ENCODE measurements at places on chromosomes 2 and 18. TPM values are rescaled to one million over a fixed set of nuclear protein-coding genes. Genes with fewer than 3 reads are reported as not detected.
A peak's percentile ranks its signal among the peaks of the same experiment; 100 is the strongest.

- H3K4me1 ChIP-seq = no peaks in the 10 kb centered on the region
- H3K27ac ChIP-seq = no peak overlapping the region
- no peak overlapping the region for H3K4me3 ChIP-seq
- no peaks in the 10 kb centered on the region for H3K27me3 ChIP-seq
- DNase-seq = no peak
- H3K36me3 ChIP-seq = no peaks in the 10 kb centered on the region
Measured at GRCh38 chr2:156574112-156574511, 137.9 kb downstream of the GPD2 start.

The EMILIN1 gene
- 75.2 TPM for total RNA-seq

The C2orf49 gene
- total RNA-seq = 15.0 TPM

The NETO1 gene
- 1.6 TPM for total RNA-seq

GRCh38 chr2:155215037-155215707, 516.7 kb downstream of the KCNJ3 start:
- H3K27me3 ChIP-seq = no peaks in the 10 kb centered on the region
- no peak for DNase-seq
- H3K4me1 ChIP-seq = no peaks in the 10 kb centered on the region
- no peaks in the 10 kb centered on the region for H3K36me3 ChIP-seq
- H3K27ac ChIP-seq = no peak overlapping the region

The LHCGR gene
- not detected for total RNA-seq

DNA sequence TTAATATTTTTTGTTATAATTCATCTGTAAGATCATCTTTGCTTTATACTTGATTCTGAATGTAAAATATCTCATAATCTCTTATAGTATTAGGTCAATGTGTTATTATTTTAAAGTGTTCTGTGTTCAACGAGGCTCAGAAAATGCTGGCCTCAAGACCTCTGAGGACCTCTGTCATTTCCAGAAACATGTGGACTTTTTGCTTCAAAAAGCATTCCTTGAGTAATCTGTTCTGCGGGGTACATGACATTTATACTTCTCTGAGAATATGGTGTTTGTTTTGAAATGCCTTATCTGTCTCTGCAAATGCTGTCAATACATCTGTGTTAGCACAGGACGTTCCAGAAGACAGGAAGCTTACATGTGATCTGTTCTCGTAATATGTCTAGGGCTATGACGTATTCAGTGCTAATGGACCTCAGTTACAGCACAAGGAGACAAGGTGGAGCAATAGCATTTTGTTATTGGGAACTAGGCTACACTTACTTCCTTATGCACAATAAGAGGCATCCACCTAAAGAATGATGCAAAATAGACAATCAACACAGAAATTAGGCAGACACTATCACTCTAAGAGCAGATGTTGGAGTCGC, 37.6 kb upstream of the IL1RL1 start:
- H3K4me3 ChIP-seq = no peak overlapping the region
- no peaks in the 10 kb centered on the region for H3K27me3 ChIP-seq
- H3K4me1 ChIP-seq = peaks cover under 1% of the 10 kb centered on the region

DNA sequence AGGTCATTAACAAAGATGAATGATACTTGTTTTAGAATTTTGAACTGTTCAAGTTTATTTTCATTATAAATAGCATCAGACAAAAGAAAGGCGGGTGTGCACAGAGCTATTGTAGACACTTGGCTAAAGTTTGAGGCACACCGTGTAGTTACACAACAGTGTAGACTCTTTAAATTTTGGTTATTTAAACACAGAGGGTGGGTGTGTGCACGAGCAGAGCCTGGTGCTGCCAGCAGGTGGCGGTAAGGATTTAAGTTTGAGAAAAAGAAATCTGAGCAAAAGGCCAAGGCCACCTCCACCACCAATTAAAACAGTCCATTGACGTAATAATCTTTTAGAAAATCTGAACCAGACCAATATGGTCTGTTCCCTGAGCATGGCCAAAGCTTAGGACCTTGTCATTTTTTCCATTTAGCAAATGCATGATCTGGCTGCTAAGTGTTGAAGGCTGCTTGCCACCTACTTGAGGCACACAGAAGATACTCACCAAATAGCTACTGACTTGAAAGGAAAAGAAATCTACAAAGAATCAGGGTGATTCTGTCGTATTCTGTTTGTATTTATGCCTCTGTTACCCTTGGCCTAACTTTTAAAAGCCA, 14.3 kb downstream of the COPS7B start:
- H3K36me3 ChIP-seq = peaks cover 31% of the 10 kb centered on the region
- no peak overlapping the region for H3K27ac ChIP-seq
- no peaks in the 10 kb centered on the region for H3K4me1 ChIP-seq
- DNase-seq = peak; percentile 6

GRCh38 chr2:214492152-214492551, 81.3 kb downstream of the VWC2L start:
- no peaks in the 10 kb centered on the region for H3K36me3 ChIP-seq
- H3K27ac ChIP-seq = no peak overlapping the region
- no peaks in the 10 kb centered on the region for H3K4me1 ChIP-seq
- DNase-seq = peak; percentile 6

- H3K36me3 ChIP-seq = no peaks in the 10 kb centered on the region
- H3K4me1 ChIP-seq = peaks cover 15% of the 10 kb centered on the region
- no peaks in the 10 kb centered on the region for H3K27me3 ChIP-seq
- H3K27ac ChIP-seq = no peak overlapping the region
- H3K4me3 ChIP-seq = peak overlapping the region; percentile 77
Measured at GRCh38 chr2:172234716-172235691, 132.3 kb upstream of the DLX2 start.

GRCh38 chr18:76499021-76499420, 4.0 kb upstream of the ZNF516 start:
- DNase-seq = no peak
- no peak overlapping the region for H3K4me3 ChIP-seq
- H3K36me3 ChIP-seq = no peaks in the 10 kb centered on the region

GRCh38 chr2:127081826-127082633, 24.9 kb downstream of the BIN1 start:
- H3K36me3 ChIP-seq = no peaks in the 10 kb centered on the region
- peaks cover 7% of the 10 kb centered on the region for H3K4me1 ChIP-seq
- H3K27me3 ChIP-seq = no peaks in the 10 kb centered on the region

The CERKL gene
- total RNA-seq = 8.0 TPM

The G6PC2 gene
- total RNA-seq = not detected

DNA sequence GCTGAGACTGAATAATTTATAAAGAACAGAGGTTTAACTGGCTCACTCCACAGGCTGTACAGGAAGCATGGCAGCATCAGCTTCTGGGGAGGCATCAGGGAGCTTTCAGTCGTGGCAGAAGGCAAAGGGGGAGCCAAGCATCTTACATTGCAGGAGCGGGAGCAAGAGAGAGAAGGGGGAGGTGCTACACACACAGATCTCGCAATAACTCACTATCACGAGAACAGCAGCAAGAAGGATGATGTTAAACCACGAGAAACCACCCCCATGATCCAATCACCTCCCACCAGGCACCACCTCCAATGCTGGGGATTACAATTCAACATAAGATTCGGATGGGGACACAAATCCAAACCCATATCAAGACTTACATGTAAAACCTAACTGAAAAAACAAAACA, 17.8 kb upstream of the MATN3 start:
- H3K4me3 ChIP-seq = no peak overlapping the region
- no peaks in the 10 kb centered on the region for H3K27me3 ChIP-seq
- no peak for DNase-seq
- H3K4me1 ChIP-seq = no peaks in the 10 kb centered on the region
- H3K27ac ChIP-seq = no peak overlapping the region
- peaks cover 42% of the 10 kb centered on the region for H3K36me3 ChIP-seq

The SEH1L gene
- total RNA-seq = 43.3 TPM

GRCh38 chr18:35134791-35135531, 93.7 kb downstream of the MAPRE2 start:
- DNase-seq = no peak
- H3K4me3 ChIP-seq = no peak overlapping the region
- no peak overlapping the region for H3K27ac ChIP-seq
- no peaks in the 10 kb centered on the region for H3K27me3 ChIP-seq

The WDR35 gene
- total RNA-seq = 21.2 TPM

- no peak overlapping the region for H3K4me3 ChIP-seq
- no peak overlapping the region for H3K27ac ChIP-seq
- DNase-seq = no peak
- H3K36me3 ChIP-seq = no peaks in the 10 kb centered on the region
- H3K27me3 ChIP-seq = no peaks in the 10 kb centered on the region
Measured at GRCh38 chr2:117982376-117983033, 31.4 kb downstream of the CCDC93 start.

DNA sequence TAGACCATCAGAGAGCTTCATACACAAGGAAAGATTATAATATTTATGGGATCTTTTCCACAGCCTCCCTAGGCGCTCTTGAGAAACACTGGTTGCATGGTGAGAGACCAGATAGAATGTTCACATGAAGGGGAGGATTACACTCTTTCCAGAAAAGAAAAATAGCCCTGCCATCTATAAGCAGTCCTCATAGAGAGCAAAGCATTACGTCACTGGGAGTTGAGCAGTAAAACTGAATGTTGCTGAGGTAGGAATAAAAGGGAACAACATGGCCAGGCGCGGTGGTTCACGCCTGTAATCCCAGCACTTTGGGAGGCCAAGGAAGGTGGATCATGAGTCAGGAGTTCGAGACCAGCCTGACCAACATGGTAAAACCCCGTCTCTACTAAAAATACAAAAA, 1934.3 kb downstream of the SUCLG1 start:
- no peaks in the 10 kb centered on the region for H3K4me1 ChIP-seq
- H3K27ac ChIP-seq = no peak overlapping the region
- H3K27me3 ChIP-seq = no peaks in the 10 kb centered on the region

GRCh38 chr2:239991689-239992314, 33.3 kb downstream of the NDUFA10 start:
- H3K36me3 ChIP-seq = peaks cover 19% of the 10 kb centered on the region
- no peak for DNase-seq
- H3K4me1 ChIP-seq = no peaks in the 10 kb centered on the region
- no peak overlapping the region for H3K4me3 ChIP-seq
- H3K27me3 ChIP-seq = no peaks in the 10 kb centered on the region

GRCh38 chr2:112582314-112582746, 2.1 kb upstream of the CHCHD5 start:
- H3K27me3 ChIP-seq = no peaks in the 10 kb centered on the region
- H3K36me3 ChIP-seq = peaks cover 7% of the 10 kb centered on the region
- no peak overlapping the region for H3K27ac ChIP-seq
- peak; percentile 67 for DNase-seq

The RTN4 gene
- 296 TPM for total RNA-seq

The KLHL14 gene
- 15.4 TPM for total RNA-seq

The C2orf15 gene
- 6.3 TPM for total RNA-seq

DNA sequence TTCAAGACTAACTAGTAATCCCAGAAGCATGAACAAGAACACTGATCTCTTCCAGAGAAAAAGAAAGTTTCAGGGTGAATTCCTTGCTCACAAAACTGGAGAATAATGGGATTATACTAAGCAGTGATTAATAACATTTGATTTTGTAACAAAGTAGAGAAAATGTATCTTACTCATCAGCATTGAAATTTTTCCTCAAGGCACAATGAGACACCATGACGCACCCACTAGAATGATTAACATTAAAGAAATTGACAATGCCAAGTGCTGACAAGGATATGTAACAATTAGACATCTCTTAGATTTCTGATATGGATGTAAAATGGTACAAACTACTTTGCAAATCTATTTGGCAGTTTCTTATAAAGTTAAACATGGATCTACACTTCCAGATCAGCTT, 101.1 kb upstream of the EPHA4 start:
- no peaks in the 10 kb centered on the region for H3K4me1 ChIP-seq
- H3K36me3 ChIP-seq = no peaks in the 10 kb centered on the region
- H3K27ac ChIP-seq = no peak overlapping the region
- H3K4me3 ChIP-seq = no peak overlapping the region
- no peak for DNase-seq

DNA sequence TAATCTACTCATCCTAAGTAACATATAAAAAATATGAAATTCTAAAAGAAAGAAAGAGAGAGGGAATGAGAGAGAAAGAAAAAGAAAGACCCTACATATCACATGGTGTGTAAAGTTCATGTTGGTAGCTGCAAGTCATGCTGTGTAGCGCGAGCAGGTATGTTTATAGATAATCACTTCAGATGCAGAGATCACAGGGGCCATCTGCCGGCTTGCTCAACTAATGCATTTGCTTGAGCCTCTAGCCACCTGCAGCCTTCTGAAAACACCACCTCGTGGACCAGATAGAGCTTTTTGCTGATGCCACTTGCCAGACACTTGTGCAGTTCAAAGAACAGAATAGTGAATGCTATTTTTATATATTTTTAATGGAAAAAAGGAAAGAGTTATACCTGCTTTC, 37.6 kb downstream of the CDH7 start:
- H3K27ac ChIP-seq = no peak overlapping the region
- H3K4me1 ChIP-seq = no peaks in the 10 kb centered on the region
- no peaks in the 10 kb centered on the region for H3K27me3 ChIP-seq
- DNase-seq = no peak
- no peaks in the 10 kb centered on the region for H3K36me3 ChIP-seq
- no peak overlapping the region for H3K4me3 ChIP-seq
